ENCODE measurements at places on chromosomes 11 and 22.

DNA sequence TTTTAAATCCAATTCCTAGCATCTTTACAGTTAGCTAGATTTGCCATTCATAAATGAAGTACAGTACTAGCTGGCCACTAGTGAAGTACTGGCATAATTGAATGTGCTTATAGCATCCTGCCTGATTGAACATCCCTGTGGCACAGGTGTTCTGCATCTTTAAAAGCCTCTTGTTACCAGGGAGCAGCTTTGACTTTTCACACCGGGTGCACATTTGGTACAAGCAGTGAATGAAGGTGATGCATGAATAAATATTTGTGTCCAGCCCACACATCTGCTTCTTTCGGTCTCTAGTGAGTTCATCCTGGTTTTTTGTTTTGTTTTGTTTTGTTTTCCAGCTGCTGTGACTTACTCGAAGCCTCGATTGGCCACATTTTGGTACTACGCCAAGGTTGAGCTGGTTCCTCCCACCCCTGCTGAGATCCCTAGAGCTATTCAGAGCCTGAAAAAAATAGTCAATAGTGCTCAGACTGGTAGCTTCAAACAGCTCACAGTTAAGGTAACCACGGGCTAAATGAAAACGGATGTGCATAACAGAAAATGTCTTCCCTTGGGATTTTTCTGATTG lies 5.3 kb downstream of the ATP5MG start:
- DNase-seq: peak; percentile 11

- no peak for DNase-seq
Observed at GRCh38 chr22:48234011-48234410, 1471.6 kb downstream of the TBC1D22A start.

DNA sequence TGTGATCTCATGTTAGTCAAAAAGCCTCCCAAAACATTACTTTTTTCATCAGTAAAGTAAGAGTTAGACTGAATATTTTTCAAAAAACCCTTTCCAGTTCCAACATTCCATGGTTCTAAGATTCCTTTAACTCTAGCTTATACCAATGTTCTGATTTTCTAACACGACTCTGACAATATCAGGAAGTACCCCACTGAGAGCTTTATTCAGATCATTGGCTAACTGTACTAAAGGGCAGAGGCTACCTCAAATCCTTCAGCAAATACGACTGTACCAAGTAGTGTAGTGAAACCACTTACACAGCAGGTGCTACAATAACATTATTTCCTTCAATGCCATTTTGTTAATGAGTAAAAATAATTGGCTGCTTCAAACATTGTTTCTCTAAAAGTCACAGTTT lies 213.4 kb upstream of the PITPNB start:
- no peak for DNase-seq

GRCh38 chr11:5281596-5281995 lies 11.9 kb upstream of the HBE1 start:
- no peak for DNase-seq

- DNase-seq: no peak
Observed at GRCh38 chr11:35750981-35751663, 88.5 kb downstream of the TRIM44 start.

DNA sequence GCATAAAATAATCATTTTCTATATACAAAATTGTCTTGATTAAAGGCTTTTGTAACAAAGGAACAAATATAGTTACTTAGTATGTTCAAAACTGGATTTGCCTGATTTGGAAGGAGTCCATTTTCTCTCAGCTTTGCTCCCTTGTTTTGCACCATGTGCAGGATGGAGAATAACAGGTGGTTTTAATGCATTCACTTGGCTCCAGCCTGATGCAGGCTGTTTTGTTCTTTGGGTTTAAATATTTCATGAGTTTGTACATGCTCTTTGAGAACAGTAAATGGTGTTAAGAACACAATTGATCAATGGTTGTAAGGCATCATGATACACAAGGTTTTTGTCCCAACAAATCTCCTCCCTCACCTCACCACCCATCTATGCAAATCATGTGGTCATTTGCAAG lies 886.9 kb upstream of the CCDC90B start:
- DNase-seq: no peak

GRCh38 chr11:116963813-116964212 lies 126.4 kb upstream of the APOA1 start:
- no peak for DNase-seq

DNA sequence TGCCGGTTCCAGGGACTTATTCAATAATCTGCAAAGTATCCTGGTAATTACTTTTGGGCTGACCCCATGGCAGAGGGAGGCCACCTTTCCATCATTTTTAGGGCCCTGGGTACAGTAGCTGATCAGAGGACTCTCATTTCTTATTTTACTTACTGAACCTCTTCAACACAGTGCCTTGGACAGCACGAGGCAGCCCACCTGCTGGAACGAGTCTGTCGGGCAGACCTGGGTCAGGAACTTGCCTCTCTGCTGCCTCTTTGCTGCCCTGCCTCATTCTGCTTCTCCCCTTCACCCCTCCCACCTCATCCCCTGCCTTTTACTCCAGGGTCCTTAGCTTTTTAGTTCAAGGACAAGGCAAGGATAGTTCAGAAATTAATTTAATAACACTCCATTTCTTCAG lies 204.5 kb downstream of the CSNK2A3 start:
- no peak for DNase-seq

DNA sequence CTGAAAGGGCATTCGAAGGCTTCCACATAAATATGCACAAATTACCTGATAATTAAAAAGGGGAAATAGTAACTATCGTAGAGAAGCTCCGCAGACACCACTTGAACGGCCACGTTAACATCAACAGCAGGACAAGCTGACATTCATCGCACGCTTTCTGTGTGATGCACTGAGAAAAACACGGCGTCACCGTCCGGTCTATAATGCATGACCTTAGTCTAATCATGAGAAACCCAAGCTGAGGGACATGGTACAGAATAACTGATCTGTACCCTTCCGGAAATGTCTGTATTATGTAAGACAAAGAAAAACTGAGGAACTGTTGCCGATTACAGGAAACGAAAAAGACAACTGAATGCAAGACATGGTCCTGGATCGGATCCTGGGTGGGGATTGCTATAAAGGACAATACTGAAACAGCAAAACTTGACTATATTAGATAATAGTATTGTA lies 678 bp upstream of the RANGAP1 start:
- DNase-seq: peak; percentile 37

DNA sequence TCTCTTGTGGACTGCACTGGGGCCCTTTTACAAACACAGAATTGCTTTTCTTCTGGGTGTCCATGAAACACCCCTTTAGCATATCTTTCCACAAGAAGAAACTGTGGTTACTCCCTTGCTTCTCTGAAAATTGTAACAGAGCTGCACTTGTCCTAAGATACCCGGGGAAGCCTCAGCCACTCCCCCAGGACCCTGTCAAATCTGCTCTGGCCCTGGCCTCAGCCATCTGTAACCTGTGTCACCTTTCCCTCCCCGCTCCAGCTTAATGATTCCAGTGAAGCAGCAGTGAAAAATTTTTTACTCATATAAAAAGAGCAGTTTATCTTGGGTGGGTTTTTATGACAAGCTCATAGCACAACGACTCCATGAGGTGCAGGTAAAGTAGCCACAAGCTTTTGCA lies 3.4 kb upstream of the DUSP18 start:
- DNase-seq: no peak

- DNase-seq: peak; percentile 22
Observed at GRCh38 chr11:71446942-71447688, 1.1 kb downstream of the DHCR7 start.

DNA sequence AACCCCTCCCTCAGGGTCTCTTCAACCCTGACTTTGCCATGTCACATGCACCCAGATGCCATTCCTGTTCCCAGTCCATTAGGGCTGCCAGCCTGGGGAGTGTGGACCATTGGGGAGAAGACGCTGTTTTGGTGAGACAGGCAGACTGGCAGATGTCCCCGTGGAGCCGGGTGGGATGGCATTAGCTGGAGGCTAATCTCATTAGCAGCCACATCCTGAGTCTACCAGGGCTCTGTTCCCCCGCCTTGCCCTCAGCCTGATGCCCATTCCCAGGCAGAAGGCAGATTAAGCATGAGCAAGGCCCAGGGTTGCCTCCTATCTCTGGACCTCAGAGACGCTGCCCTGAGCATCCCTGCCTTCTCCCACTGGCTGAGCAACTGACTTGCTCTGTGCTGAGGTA lies 46.4 kb upstream of the ALX4 start:
- DNase-seq: no peak

DNA sequence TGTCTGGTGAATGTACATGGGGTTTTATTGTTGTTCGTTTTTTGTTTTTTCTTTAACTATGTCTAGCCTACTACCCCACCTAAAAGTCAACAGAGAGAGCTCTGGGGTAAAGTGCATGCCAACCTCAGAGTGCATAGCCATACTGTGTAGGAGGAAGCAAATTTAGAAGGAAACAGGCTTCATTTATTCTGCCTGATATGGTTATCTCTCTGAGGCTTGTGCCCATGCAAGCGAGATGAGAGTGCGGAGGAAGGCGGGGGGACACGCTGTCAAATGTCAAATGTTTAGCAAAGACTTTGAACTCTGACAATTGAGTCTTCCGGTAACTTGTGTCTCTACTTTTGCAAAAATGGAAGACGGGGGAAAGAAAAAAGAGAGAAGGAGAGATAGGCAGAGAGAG lies 295.5 kb downstream of the ETS1 start:
- no peak for DNase-seq

GRCh38 chr11:65078151-65078550 lies 5.7 kb downstream of the CDCA5 start:
- DNase-seq: peak; percentile 13

GRCh38 chr22:36100134-36100824 lies 60.3 kb downstream of the APOL3 start:
- DNase-seq: no peak

DNA sequence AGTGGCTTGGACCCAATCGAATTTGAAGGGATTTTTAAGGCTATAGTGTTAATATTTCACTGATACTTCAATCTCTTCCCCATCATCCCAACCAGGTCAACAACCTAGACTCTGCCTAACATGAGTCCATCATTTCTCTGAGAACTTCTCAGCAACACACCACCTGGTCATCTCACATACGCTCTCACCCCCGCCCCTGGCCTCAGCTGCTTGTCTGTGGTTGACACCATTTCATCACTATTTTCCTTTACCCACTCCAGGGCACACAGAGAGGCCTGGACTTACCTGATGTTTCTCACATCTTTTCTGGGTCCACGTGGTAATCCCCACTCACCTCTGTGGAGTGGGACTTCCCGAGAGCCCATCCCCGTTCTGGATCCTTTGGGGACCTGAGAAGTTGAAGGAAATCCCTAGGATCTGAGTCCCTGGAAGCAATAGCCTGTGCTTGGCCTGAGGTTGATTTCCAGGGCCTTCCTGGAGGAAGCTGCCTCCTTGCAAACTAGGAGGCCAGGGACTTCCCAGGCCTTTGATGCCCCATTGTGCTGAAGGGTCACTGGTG lies 3.2 kb downstream of the P2RX3 start:
- no peak for DNase-seq

DNA sequence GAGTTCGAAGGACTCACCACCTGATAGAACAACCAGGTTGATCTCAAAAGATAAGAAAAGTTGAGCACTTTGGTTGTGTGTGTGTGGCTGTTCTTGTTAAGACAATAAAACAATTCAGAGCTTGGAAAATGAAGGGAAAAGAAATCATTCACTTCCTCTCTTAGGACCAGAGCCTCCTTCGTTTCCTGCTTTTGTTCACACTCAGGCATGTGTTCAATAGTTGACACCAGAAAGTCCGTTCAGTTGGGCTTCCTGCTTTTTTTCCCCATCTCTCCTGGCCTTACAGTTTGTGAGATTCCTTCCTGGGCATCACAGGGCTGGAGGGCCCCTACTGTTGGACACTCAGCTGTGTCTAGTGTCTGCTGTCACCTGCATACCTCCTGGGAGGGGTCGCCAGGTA lies 48.0 kb downstream of the TSPAN18 start:
- no peak for DNase-seq

GRCh38 chr22:23062616-23063538 lies 7.4 kb upstream of the GNAZ start:
- no peak for DNase-seq

DNA sequence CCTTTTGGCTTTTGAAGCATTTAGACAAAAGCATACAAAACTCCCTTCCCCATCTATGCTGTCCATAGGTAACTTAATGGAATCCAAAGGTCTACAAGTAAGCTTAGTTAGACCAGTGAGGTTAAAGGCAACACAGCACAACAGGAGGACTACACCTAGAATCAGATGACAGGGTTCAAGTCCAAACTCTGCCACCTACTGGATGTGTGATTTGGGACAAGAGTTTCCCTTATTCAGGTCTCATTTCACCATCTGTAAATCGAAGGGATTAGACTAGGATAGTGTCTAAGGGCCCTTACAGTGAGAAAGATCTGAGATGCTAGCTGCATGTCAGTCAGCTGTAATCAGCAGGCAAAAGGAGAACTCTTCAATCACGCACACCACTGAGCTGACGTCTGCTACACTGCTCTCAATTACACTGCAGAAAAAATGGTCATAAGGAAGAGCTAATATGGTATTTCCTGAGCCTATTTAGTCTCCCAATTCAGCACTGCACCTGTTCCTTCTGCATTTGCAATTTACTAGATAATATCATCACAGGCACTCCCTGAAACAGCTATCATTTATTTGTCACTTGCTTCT lies 82.2 kb downstream of the SERGEF start:
- DNase-seq: no peak

DNA sequence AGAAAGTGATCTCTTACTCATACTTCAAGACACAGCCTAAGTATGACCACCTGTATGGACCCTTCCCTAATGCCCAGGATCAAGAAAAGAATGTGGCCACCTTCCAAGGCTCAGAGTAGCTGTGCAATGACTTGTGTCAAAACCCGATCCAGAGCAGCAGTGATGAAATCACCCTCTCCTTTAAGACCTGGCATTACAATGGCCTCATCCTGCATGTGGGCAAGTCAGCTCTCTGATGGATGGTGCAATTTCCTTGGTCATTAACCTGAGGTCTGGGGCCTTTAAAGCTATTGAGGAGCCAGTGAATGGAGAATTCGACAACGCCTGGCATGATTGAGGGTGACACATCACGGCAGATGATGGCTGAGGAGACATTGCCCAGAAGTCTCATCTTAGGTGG lies 9.1 kb upstream of the TUBA8 start:
- no peak for DNase-seq

GRCh38 chr11:46389450-46390330 lies 1.9 kb downstream of the CHRM4 start:
- peak; percentile 53 for DNase-seq

DNA sequence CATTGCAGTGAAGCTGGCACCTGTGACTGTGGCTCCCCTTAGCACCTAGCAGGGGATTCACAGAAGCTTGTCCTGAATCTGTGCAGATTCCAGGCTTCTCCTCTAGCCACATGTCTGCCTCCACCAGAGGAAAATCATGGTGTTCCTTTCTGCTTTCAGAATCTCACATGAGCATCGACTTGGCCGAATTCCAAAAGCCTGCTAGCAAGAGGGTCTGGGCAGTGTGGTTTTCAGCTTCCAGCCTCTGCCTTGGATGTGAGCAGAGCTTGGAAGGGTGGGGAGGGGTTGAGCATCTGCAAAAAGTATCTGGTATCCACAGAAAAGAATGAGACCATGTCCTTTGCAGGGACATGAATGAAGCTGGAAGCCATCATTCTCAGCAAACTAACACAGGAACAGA lies 911.1 kb downstream of the TBC1D22A start:
- DNase-seq: no peak

GRCh38 chr22:44630826-44631225 lies 71.2 kb upstream of the PRR5 start:
- no peak for DNase-seq

- no peak for DNase-seq
Observed at GRCh38 chr11:118615976-118616371, 8.6 kb downstream of the PHLDB1 start.

Data from fibroblast of skin of right quadriceps (primary cell).